ENCODE measurements at places on chromosomes 7 and 10. TPM values are rescaled to one million over a fixed set of nuclear protein-coding genes. Genes with fewer than 3 reads are reported as not detected.

EN2 gene
- 11.9 TPM for total RNA-seq

ZNF117 gene
- total RNA-seq, result 52.9 TPM

RBP3 gene
- not detected for total RNA-seq

HTRA1 gene
- 18.8 TPM for total RNA-seq

MEIG1 gene
- not detected for total RNA-seq

CRYGN gene
- total RNA-seq, result not detected

ASAH2B gene
- total RNA-seq, result 9.1 TPM

LGI1 gene
- 9.6 TPM for total RNA-seq

GPR85 gene
- total RNA-seq, result 58.8 TPM

NEUROG3 gene
- total RNA-seq, result not detected

SLC13A1 gene
- total RNA-seq, result not detected

SEMA3C gene
- 33.2 TPM for total RNA-seq

GSTK1 gene
- total RNA-seq, result 27.5 TPM

UNC5B gene
- 10.7 TPM for total RNA-seq

URGCP gene
- 31.6 TPM for total RNA-seq

CYP26C1 gene
- total RNA-seq, result 9.5 TPM

NKX1-2 gene
- total RNA-seq, result 0.54 TPM

ADAM12 gene
- 16.7 TPM for total RNA-seq

GARIN1A gene
- 1.9 TPM for total RNA-seq

EPO gene
- not detected for total RNA-seq

COL28A1 gene
- 6.2 TPM for total RNA-seq

SAMD9L gene
- total RNA-seq, result 2.4 TPM

MYL7 gene
- not detected for total RNA-seq

BMPER gene
- total RNA-seq, result 3.8 TPM

MCM10 gene
- total RNA-seq, result 6.4 TPM

NCAPG2 gene
- total RNA-seq, result 21.2 TPM

MUC12 gene
- 0.18 TPM for total RNA-seq

NPC1L1 gene
- total RNA-seq, result not detected

STAMBPL1 gene
- 39.0 TPM for total RNA-seq

AKR1B1 gene
- total RNA-seq, result 35.7 TPM

KCNIP2 gene
- total RNA-seq, result 8.3 TPM

CCDC186 gene
- total RNA-seq, result 45.5 TPM

HOXA11 gene
- total RNA-seq, result not detected

HEPACAM2 gene
- 0.18 TPM for total RNA-seq

WEE2 gene
- 0.45 TPM for total RNA-seq

OLAH gene
- total RNA-seq, result not detected

SSC4D gene
- 0.73 TPM for total RNA-seq

CTNNA3 gene
- 24.9 TPM for total RNA-seq

SPAM1 gene
- total RNA-seq, result not detected

CTTNBP2 gene
- 63.5 TPM for total RNA-seq

TNRC18 gene
- total RNA-seq, result 64.9 TPM

GIMAP8 gene
- 2.5 TPM for total RNA-seq

ABCA13 gene
- total RNA-seq, result 0.64 TPM

FBXL13 gene
- 9.2 TPM for total RNA-seq

TRRAP gene
- total RNA-seq, result 46.9 TPM

ZNF786 gene
- 16.0 TPM for total RNA-seq

EPHA1 gene
- 1.6 TPM for total RNA-seq

SHH gene
- total RNA-seq, result 3.4 TPM

ZNF736 gene
- total RNA-seq, result 46.2 TPM

CSTF2T gene
- total RNA-seq, result 32.0 TPM

PRDX3 gene
- total RNA-seq, result 81.2 TPM

FAM25G gene
- total RNA-seq, result not detected

OR6V1 gene
- not detected for total RNA-seq

CYP2C18 gene
- total RNA-seq, result not detected

TYW1B gene
- 3.9 TPM for total RNA-seq

GPR15LG gene
- 0.36 TPM for total RNA-seq

KEL gene
- total RNA-seq, result 1.5 TPM

Data from cerebellum (tissue), 4 donors.